ENCODE measurements at places on chromosomes 12 and 14. TPM values are rescaled to one million over a fixed set of nuclear protein-coding genes. Genes with fewer than 3 reads are reported as not detected.

Gene RTN1
- 5.9 TPM for total RNA-seq

Gene MGAT4C
- total RNA-seq = 0.41 TPM

Gene LRTM2
- total RNA-seq = not detected

Gene PZP
- total RNA-seq = not detected

DNA sequence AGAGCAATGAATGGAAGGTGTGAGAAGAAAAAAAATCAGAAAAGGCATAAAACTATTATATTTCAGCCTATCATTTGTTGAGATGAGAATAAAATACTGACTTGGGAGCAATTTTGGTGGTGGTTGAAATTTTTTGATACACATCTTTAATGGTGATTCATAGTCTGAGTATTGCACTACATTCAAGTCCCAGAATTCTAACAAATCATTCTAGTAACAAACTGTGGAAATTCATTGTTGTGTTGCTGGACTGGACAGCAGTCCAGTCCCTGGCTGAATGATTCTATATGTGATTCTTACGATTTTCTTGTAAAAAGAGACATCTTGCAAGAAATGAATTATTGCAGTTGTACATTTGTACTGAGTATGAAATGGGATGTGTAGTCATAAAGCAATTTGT lies 268.6 kb downstream of the TRHDE start:
- DNase-seq = no peak

DNA sequence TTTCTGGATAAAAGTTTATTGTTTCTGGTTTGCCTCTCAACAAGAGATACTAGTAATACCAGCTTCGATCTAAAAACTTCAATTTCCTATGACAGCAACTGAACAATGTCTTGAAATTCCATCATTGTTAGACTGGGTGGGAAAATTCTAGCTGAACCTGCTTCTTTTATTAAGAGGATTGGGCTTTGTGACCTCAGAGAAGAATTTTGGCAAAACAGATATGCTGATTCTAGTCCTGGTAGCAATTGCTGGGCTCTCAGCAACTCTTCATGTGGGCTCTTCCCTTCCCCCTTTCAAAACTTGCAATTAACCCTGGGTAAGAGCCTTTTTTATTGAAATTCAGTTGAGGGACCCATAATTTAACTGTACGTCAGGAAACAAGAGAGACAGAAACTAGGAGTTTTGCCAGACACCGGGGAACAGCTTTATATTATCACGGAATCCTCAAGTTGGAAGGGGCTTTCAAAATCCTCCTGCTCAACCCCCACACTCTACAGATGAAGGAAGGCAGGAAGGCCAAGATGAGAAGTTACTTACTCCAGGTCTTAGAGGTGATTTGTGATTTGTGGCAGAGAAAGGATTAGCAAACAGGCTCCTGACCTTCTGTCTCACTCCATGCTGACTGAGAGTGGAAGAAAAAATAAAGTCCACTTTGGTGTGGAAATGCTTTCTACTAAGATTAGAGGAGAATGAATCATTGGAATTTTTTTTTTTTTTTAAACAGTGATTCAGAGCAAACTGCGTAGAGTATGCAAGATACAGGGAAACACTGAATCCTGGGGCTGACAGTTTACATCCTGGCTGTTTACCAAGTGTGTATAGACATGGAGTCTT lies 239.0 kb upstream of the ATP2B1 start:
- peak; percentile 53 for DNase-seq

- no peak for DNase-seq
Measured at GRCh38 chr12:3244219-3244750, 167.1 kb downstream of the TSPAN9 start.

GRCh38 chr12:49342914-49343731 lies 3.6 kb upstream of the DNAJC22 start:
- no peak for DNase-seq

GRCh38 chr12:65881348-65881961 lies 57.2 kb downstream of the HMGA2 start:
- DNase-seq = peak; percentile 89

- no peak for DNase-seq
Measured at GRCh38 chr14:51725061-51725460, 73.4 kb downstream of the FRMD6 start.

Measured in tongue (tissue), 3 donors.